ENCODE measurements at places on chromosomes 5 and 9.

- no peak for DNase-seq
These were observed 55.8 kb downstream of the LRSAM1 start for GRCh38 chr9:127506814-127507750.

DNA sequence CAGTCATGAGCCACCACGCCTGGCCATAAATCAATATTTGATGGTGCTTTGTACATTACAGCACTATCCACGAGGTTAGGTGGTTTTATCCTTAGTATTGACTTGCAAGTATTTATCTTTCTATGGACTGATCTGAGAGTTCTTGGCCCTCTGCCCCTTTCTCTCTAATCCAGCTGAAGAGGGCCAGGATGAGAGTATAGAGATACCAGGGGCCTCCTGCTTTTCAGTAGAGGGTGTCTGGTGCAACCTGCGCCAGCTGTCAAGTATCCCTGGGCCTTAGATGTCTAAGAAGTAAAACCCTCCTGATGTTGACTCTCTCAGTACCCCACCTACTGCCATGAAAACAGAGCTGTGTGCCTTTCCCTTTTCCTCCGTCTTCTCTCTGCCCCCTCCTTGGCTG lies 153.4 kb downstream of the SLIT3 start:
- DNase-seq: no peak

GRCh38 chr9:137590469-137591383 lies at the start of gene ZMYND19:
Gene ZMYND19 (minus strand): TSS chr9:137590512. CDS start chr9:137590263, 249 bp downstream.
- peak; percentile 88 for DNase-seq

DNA sequence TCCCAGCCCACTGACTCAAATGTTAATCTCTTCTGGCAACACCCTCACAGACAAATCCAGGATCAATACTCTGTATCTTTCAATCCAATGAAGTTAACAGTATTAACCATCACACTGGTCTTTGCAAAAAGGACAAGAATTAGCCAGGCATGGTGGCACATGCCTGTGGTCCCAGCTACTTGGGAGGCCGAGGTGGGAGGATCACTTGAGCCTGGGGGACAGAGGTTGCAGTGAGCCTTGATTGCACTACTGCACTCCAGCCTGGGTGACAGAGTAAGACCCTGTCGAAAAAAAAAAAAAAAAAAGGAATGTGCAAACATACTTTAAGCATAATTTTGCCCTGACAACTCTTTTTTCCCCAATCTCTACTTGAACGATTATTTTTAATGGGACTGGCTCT lies 57.9 kb upstream of the ERBIN start:
- DNase-seq: no peak

DNA sequence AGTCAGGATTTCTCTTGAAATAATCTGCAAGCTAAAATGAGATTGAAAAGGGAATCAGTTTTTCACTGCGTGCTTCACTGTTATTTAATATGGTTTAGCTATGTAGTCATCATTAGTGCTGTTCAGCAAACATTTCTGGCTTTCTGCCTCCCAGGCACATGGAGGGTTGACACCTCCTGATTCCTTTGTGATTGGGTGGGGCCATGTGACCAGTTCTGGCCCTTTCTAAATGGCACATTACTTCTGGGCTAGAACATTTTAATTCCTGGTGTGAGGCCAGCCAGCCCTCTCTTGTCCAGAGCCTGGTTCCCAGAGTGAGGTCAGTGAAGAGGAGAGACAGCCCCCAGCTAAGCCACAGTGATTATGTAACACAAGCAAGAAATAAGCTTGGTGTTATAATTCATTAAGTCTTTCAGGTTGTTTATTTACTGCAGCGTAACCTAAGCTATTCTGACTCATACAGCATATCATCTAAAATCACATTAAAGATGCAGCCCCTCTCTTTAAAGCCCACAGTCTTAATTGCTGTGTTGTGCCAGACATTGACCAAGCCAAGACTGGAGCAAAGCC lies 17.4 kb upstream of the ARSI start:
- no peak for DNase-seq

- no peak for DNase-seq
These were observed 34.6 kb downstream of the MARVELD2 start for GRCh38 chr5:69449511-69449910.

GRCh38 chr9:4980086-4980727 lies 4.9 kb upstream of the JAK2 start:
- no peak for DNase-seq

- no peak for DNase-seq
These were observed 367.7 kb upstream of the PRR16 start for GRCh38 chr5:120096413-120096812.

DNA sequence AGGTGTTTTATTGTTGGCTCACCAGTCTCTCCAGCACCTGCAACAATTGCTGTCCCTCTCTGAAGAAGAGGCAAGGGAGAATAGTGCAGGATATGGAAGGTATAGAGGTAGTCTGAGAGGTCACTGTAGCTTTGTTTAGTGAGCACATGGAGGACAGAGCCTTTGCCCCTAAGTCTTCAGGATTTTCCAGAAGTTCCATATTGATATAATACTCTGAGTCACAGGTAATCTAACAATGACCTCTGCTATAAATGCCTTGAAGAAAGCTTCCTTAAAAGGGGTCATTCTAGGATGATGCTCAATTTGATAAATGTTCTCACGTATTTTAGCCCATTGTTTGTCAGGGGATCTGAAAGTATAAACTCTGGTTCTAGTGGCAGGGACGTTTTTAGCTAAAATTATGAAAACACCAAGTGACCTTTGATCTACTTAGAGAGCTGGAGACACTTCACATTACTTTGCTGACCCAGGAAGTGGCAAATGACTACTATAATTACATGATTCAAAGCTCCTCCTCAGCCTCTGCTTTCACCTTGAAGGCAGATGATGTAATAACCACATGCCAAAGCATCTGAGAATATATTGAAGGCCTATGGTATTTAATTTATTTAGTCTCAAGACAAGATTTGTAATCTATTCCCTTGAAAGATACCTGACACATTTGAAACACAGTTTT lies 366.9 kb upstream of the NUDT12 start:
- no peak for DNase-seq

DNA sequence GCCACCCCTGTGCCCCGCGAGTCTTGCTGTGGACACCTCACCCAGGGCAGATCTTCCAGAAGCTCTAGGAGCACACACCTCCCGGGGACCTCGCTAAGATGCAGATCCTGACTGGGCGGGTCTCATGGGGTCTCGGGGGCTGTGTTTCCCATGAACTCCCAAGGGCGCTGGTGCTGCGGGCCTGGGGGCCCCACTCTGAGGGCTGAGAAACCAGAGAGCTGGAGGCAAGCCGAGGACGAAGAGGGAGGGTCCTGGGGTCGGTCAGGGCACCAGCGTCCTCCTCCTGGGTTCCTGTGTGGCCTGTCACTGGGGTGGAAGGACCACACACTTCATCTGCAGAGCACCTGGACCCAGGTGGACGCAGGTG lies 30.2 kb downstream of the SLC6A3 start:
- DNase-seq: no peak

- no peak for DNase-seq
These were observed 109.4 kb downstream of the CMYA5 start for GRCh38 chr5:79798893-79799590.

GRCh38 chr9:21510806-21511205 lies 28.7 kb upstream of the IFNE start:
- no peak for DNase-seq

DNA sequence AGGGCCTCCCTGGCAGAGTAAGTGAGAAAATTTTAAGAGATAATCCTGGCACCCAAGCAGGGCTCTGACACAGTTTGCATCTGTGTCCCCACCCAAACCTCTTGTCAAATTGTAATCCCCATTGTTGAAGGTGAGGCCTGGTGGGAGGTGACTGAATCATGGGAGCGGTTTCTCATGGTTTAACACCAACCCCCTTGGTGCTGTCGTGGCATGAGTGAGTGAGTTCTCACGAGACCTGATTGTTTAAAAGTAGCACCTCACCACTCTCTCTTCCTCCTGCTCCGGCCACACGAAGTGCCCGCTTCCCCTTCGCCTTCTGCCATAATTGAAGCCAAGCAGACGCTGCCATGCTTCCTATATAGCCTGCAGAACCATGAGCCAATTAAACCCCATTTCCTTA lies 80.1 kb downstream of the FBXW11 start:
- no peak for DNase-seq

DNA sequence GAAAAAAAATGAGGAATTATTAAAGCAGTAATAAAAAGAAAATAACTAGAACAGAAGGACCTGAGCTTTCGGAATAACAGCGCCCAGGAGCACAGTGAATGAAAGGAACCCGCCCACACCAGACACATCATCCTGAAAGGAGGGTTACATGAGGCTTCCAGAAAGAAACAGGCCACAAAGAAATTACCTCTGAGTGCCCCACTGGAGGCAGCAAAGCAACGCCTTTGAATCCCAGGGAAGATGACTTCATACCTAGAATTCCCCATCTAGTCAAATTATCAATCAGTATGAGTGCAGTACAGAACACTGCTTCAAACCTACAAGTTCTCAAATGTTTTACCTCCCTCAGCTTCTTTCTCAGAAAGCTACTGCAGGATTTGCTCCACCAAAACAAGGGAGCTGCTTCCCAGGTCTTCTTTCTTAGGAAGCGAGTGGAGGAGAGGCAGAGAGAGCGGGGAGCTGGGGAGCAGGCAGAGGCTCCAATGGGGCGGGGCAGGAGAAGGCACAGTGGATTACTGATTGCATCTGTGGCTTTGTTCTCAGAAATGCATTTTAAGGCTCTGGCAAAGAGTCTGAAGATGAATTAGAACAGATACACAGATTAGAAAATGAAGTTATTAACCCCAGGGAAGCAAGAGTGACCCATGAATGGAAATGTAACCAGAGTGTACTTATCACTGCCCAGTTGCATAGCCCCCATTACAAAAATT lies 87.1 kb downstream of the SEMA4D start:
- no peak for DNase-seq

DNA sequence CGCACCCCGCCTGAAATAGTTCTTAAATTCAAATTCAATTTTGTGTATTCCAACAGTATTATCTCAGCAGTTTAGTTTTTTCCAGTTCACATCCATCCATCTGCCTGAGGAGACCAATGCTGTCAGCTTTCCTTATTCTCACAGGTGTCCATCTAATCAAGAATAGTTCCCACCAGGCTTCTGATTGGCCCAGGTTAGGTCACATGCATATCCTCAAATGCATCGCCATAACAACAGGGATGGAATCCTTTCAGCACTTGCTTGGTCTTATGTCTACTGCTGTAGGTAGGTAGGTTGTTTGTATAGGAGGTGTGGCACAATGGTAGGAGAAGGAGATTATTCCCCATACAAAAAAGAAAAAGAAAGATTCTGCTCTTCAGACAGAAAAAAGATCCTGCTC lies 91.2 kb downstream of the UBE2R2 start:
- DNase-seq: no peak

GRCh38 chr9:18045326-18045725 lies 428.6 kb upstream of the ADAMTSL1 start:
- DNase-seq: no peak

DNA sequence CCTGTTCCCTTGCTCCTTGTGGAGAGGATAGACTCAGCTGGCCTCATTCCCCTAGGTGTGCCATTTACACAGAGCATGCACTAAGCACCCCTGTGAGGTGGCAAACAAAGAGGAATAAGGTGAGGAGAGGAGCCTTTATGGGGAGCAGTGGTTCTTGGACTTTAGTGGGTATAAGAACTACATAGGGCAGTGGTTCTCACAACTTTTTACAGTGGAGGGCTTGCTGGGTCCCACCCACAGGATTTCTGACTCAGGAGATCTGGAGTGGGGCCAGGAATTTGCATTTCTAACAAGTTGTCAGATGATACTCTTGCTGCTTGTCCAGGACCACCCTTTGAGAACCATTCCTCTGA lies 42.0 kb downstream of the CSF1R start:
- DNase-seq: no peak

DNA sequence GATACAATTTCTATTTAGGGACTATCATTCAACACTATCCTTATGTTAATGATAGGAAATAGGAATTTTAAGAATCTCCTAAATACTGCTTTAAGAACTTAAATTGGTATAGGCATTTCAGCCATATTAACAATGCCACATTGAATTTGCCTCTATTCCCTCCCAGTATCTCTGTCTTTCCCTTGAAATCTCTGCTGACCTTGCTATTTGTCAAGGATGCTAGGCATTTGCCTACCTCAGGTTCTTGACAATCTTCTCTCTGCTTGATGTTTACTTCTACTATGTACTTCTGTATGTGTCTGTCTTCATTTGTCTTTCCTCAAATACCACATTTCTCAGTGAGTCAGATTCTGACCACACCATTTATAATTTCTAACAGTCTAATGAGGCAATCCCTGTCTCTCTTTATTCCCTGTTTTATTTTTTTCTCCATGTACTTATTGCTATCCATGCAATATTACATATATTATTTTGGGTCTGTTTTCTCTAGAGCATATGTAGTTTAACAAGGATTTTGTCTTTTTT lies 1461.4 kb upstream of the CDH9 start:
- no peak for DNase-seq

DNA sequence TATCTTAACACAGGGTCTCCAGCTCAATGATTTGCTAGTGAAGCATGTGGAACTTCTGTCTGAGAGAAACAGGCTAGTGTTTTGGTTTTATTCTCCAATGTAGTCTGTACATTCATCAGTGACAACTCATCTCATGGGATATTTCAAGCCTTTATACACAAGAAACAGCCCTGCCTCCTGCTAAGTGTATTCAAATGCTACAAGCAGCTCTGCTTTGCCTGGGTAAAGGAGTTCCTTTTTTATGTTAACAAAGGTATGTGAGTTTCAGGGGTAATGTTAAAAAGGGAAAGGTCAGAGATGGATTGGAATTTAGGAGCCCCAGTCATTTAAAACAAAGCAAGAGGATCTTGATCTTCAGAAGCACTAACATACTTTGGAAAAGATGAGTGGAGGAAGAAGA lies 498.7 kb downstream of the ISL1 start:
- no peak for DNase-seq

DNA sequence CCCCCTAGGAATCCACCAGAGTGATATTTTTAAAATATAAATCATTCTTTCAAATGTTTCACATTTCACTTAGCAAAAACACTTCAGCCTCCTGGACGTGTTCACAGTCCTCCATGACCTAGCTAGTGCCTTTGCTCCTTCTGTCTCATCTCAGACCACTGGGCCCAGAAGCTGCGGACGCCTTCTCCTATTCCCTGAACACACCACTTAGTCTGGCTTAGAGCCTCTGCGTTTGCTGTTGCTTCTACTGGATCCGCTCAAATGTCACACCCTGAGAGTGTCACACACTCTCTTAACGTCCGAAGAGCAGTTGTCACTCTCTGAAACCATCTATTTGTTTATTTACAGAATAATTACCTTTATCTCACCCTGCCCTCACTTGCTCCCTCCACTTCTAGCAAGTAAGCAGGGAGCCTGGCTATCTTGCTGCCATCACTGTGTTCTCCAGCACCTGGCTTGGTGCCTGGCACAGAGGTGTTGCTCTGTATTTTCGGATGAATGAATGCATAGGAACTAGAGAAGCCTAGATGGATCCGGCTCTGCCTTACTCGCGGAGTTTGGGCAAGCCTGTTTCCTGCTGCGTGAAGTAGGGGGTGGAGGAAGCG lies 1.2 kb upstream of the GRK6 start:
- no peak for DNase-seq

GRCh38 chr5:176389135-176390123 lies 878 bp downstream of the HIGD2A start:
- DNase-seq: peak; percentile 84
